ENCODE measurements at places on chromosomes 6 and 20.

DNA sequence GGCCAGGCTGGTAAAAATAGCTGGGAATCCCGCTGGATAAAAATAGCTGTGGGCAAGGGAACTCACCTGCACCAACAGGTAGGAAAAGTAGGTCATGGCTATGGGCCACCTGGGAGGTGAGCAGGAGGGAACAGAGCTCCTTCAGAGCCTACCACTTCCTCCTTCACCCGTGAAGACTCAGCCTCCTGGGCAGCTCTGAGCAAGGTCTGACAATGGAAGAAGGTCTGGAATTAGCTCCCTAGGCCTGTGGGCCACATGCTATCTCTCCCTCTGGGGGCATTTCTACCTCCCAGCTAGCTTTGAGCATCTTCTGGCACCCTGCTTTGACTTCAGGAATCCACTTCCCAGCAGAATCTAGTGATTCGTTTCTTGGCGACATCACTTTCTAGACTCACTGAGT, 153.9 kb downstream of the MRPL14 start:
- DNase-seq, result no peak

- DNase-seq, result no peak
Observed at GRCh38 chr6:79646006-79646405, 14.9 kb downstream of the SH3BGRL2 start.

DNA sequence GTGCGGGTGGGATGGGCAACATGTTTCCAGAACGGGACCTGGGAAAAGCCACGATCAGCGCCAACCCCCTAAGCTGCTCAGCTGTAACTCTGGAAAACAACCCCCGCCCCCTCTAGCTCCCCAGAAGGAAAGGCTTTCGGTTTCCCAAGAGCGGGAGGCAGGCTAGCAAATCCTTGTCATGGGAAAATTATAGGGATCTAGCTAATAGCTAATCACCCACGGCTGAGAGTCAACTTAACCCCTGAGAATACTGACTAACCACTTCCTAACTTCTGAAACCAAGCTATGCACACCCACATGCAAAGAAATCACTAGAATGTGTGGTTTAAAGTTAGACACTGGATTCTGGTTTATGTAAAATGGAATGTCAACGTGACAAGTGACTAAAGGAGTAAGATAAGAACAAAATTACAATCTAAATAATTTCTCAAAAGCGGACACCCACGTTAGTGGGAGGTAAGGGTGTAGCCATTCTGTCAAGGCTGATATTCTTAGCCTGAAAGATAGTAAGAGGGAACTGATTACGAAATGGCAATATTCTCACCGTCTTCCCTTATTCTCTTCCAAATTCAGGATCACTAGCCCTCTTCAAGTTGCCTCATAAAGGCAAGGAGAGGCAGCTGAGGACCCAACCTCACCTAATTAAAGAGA, 20.1 kb downstream of the JAG1 start:
- no peak for DNase-seq

GRCh38 chr20:49701916-49702315, 11.8 kb downstream of the B4GALT5 start:
- no peak for DNase-seq

DNA sequence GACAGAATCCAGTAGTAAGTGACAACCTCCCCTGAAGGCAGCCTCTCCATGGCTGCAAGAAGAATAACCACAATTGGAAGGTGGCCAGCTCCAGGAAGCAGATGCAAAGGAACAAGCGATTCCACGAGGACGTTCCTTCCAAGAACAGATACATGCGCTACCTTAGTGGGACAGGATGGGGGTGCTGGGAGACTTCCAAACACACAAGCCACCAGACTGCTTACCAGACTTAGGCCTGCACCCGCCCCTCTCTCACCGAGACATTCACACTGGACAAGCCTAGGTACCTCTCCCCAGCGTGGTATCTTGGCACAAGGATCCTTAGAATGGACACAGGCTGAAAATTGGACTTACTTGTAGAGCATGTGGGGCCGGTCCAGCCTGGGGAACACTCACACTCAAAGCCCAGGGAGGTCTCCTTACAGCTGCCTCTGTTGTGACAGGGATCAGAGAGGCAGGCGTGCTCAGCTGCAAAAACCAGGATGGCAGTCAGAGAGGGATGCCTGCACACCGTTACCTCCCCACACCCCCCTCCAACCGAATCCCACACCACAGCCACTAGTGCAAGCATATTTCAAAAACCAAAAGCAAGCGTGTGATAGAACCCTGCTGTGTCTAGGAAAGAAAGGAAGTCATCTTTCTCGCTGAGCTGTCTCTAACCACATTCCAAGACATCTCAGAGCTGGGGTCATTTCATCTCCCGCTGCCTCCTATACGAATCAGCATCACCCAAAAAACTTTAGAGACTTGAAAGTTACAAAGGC, 22.4 kb downstream of the JAG1 start:
- DNase-seq, result no peak

DNA sequence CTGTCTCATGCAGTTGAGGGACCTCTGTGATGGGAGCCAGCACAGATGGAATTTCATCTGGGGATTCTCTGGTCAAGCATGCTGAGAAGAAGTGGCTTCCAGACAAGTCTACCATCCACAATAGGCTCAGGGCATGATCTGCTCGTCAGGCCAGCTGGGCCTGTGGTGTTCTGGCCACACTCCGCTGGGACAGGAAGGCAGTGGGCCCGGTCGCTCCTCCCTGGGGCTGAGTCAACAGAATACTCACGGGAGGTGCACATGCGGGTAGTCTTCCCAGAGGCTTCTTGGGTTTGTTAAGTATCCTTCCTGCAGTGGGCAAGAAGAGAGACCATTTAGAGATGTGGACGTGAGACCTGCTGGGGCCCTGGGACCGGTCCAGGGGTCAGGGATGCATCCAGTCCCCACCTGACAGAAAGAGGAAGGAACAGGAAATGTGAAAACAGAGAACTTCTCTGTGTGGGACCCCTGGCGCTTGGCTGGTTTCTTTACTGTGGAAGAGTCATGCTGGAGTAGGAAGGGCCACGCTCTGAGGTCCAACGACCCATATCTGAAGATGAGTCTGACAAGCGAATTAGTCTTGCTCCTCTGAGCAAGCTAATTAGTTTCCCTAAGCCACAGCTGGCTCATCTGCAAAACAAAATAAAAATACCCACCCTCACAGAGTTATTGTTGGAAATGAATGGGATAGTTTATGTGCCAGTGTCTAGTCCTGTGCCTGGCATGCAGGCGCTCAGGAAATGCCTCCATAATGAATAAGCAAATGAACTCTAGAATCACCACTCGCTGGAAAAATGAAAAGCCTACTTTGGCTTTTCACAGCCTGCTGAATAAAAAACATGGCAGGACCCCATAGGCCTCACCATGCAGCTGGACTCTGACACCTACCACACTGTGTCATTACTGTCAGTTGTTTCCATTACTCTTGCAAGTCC, 67.3 kb downstream of the TRAM2 start:
- DNase-seq, result no peak

- peak; percentile 77 for DNase-seq
Observed at GRCh38 chr20:25247000-25247517, 826 bp upstream of the PYGB start.

- peak; percentile 64 for DNase-seq
Observed at GRCh38 chr20:23445596-23446217, 6.2 kb downstream of the CSTL1 start.

GRCh38 chr6:167811442-167812087, 15.1 kb upstream of the AFDN start:
- no peak for DNase-seq

DNA sequence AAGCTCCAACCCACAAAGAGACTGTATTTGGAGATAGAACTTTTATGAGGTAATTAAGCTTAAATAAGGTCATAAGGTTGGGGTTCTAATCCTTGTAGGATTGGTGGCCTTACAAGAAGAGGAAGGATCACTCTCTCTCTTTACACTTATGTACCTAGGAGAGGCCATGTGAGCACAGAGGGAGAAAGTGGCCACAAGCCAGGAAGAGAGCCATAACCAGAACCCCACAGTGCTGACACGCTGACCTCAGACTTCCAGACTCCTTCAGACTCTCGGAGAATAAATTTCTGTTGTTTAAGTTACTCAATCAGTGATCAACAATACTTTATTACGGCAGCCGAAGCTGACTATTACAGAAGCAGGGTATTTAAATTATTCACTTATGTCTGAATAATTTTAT, 430.5 kb upstream of the EPHA7 start:
- no peak for DNase-seq

DNA sequence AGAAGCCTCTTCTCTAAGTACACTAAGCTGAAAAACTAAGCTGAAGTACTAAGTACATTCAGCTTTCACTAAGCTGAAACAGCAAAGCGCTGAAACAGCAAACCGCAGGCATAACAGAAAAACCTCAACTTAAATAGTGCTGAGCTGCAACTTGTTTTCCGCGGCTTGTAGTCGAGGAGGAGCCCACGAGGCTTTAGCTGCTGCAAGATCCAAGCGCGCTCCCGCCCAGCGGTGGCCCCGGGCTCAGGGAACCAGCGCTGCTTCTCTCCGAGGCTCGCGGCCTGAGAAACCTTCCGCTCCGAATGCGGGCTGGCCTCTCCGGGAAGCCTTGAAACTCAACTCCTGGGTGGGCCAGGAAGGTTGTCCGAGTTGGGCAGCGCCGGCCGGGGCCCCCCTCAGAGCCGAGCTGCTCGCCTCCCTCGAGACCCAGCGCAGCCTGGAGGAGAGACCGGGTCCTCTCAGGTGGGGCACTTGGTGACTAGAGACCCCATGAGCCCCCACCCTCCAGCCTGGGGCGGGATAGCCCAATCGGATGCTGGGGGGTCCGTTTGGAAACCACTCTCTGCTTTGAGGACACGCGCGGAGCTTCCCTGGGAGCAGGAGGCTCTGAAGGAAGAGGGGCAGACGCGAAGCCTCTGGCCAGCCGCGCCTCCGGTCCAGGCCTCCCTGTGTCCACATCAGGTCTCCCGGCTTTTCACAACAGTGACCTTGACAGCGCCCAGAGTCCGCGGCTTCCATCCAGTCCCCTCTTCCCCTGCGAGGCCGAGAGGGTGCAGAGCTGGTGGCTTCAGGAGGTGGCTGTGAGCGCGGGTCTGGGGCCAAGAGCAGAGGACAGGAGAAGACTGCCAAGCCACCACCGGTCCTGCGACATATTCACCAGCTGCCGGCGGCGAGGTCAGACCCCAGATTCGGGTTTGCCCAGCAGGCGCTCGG, 38.1 kb upstream of the HLA-E start:
- no peak for DNase-seq

DNA sequence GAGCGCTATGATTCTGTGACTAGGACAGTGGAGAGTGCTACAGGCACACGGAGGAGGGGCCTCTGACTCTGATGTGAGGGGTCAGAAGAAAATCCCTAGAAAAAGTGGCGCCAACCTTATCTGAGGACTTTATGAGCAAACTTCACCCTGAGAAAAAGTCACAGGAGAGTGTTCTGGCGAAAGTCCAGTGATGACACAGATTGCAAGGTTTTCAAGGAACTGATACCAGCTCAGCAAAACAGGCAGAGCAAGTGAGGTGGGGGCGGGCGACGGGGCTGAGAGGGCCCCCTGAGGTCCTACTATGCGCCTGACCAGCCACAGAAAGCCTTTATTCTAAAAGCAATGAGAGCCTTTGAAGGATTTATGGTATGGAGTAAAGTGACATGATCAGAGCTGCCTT, 73.3 kb downstream of the SLC22A23 start:
- DNase-seq, result no peak

DNA sequence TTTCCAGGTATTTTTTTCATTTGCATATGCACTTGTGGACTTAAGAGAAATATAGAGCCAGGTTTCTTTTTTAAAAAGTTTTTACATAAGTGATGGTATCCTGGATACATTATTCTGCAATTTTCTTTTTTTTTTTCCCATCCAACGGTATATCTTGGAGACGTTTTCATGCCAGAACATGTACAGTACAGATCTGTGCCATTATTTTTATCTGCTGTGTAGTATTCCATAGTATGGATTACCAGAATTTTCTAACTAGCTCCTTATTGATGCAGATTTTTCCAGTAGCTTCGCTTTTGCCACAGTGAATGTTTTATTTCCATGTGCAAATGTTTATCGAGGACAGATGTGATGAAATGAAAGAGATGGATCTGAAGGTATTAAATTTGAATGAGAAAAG, 34.1 kb downstream of the PPP1R16B start:
- DNase-seq, result no peak

GRCh38 chr20:14928083-14928482, 590.7 kb upstream of the FLRT3 start:
- no peak for DNase-seq

DNA sequence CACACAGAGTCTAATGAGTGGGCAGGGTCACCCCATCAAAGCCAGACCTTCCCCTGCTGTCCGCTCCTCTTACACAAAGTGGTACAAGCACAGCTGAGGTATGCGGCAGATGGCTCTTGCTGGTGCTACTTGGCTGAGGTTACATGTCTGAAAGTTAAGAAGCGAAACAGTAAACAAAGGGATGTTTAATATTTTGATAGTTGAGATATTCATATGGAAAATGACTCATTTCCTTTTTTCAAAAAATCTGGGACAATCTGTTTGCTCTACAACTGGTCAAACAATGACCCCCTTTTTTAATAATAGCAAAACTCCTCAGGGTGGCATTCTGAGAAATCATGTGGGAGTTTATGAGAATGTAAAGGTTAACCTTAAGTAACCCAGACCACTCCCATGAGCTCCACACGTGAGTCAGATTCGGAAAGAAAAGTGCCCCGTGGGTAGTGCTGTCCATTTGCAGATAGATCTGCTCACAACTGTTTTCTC, 245.3 kb downstream of the TBXT start:
- DNase-seq, result no peak

DNA sequence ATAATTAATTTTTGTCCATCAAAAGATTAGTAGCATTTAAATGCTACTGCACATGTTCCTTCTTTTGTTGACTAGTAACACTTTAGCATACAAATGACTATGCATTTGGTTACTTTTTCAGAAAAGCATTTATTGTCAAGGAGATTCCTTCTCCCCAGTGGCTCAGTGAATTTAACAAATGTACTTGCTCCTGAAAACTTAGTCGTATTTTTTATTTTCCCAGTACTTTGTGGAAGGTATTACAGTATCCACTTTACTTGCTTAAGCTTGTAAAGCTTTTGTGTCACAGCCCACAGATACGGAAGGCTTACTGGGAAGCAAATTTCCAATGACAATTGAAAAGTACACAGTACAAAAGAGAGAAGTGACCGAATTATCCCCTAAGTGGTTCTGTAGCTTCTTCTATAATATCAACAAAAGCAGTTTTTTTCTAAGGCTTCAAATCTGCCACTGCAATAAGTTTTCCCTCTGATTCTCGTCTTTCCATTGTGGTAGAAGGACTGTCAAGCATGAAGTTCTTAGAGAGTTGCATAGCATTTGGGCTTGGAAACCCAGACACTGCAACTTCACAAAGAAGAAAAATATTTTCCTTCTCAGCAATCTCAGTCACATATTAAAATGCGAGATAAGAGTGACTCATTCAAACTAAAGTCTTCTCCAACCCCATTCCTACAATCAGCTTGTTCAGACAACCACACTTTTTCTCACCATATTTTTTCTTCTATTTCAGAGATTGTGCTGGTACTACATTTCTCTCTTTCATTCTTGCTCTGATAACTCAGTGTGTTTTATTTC, 431.2 kb downstream of the GRIK2 start:
- DNase-seq, result no peak
